ENCODE measurements at places on chromosomes 6 and 20.

GRCh38 chr6:106847116-106847515 lies 127.4 kb downstream of the CD24 start:
- no peak for DNase-seq

DNA sequence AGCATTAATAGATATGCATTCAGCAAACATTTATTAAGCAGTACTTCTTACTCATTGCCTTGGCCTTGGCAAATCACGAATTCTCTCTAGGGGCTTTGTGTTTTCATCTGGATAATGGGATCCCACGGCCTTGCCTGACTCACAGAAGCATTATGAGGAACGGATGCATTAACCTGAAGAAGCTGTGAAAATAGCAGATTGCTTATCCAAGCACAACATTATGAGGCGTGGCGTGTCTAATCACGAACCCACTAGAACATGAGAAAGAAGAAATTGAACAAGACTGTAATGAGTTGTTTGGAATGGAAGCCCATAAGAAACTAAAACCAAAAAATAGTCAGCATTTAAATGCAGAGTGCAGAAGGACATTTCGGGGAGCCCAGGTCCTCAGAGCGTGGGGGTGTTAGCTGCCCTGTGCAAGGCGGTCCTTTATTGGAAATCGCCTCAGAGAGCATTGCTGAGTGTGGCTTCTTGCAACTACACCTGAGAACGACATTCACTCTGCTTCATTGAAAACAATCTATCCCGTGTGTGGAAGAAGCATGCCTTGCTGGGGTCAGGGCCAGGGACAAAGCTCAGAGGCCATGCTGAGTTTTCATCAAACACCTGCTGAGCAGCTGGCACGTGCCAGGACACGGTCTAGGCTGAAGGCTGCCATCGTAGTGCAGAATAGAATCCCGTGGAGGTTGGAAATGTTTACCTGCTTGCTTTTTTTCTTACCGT lies 179.9 kb downstream of the ZDHHC14 start:
- DNase-seq: no peak

DNA sequence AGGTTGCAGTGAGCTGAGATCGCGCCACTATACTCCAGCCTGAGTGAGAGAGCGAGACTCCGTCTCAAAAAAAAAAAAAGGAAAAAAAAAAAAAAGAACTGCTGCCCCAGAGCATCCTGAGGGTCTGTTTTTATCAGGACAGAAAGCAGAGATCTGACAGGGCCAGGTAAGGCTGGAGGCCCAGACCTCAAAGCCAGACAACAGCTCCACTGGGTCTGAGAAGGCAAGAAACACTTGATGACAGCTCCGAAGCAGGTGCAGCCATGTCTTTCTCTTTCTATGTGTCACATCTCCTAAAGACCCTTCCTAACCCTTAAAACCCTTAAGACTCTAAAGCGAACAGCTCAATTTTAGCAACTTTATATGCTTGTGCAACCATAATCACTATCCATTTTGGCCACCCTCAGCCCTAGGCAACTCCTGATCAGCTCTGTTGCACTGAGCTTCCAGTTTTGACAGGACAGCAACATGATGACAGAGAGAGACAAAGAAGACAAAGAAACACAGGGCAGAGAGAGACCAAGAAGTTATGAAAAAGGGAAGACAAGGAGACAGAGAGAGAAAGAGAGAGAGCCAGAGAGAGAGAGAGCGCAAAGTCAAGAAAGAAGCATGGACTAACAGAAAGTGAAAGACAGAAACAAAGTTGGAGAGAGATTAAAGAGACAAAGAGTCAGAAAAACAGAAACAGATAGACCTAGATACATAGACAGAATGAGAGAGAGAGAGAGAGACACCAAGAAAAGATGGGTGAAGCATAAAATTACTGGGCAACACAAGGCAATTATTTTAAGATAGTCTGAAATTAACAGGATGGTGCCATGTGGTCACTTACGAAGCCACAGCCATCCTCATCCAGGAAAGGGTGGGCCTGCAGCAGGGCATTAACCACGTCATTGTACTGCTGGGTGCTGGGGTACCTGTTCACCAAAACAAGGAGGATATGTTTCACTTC lies 39.2 kb downstream of the SAMD3 start:
- DNase-seq: no peak

GRCh38 chr20:33249456-33249855 lies 13.7 kb downstream of the BPIFA1 start:
- no peak for DNase-seq

DNA sequence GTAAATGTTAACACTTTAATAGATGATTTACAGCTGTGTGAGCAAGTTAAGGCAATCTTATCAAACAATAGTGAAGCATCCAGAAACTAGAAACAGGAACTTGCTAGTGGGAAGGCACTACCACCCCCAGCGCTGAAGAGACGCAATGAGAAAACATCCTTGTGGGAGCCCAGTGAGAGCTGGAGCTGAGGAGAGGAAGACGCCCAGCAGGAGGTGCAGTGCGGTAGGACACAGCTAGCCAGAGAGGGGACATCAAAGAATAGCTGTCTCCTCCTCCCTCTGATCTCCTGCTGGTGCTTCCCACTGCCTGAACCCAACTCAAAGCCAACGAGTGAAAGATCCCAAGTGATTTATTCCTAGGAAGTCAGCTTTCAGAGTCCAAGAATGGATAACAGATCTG lies 140.3 kb downstream of the COL12A1 start:
- peak; percentile 31 for DNase-seq
